M059J (cell line): ENCODE measurements at places on chromosomes 13 and 19. TPM values are rescaled to one million over a fixed set of nuclear protein-coding genes. Genes with fewer than 3 reads are reported as not detected.

- DNase-seq: no peak
Observed at GRCh38 chr19:39053276-39054090, 21.1 kb upstream of the FBXO27 start.

GRCh38 chr13:42041684-42042035, 6.8 kb upstream of the DGKH start:
- peak; percentile 74 for DNase-seq

- no peak for DNase-seq
Observed at GRCh38 chr13:43127827-43128226, 104.4 kb downstream of the DNAJC15 start.

Gene GRIN2D
- 0.42 and 1.2 TPM in 2 replicates for total RNA-seq
